NT2/D1 (cell line): ENCODE measurements at places on chromosomes 12 and 14.

DNA sequence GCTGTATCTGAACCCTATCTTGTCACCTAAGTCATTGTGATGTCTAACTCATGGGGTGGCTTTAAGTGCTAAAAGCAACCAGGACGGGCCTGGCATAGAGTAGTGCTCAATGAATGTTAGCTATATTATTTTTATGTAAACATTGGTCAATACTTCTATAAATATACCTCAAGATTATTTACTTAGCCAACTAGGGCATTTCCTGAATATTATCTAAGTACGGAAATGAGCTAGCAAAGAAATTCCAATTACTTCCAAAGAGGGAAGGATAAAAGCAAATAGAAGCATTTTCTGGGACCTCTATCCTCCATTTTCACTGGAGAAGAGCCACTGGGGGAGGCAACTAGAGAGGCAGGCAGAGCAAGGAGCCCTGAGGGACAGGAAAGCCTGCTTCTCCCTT lies 20.6 kb downstream of the CCDC92 start:
- DNase-seq, result no peak

GRCh38 chr14:86321151-86321550 lies 791.2 kb downstream of the FLRT2 start:
- DNase-seq, result no peak

GRCh38 chr14:61704554-61704953 lies 9.2 kb downstream of the HIF1A start:
- no peak for DNase-seq

- DNase-seq, result no peak
These were observed 783.6 kb upstream of the TBX3 start for GRCh38 chr12:115467531-115467930.

DNA sequence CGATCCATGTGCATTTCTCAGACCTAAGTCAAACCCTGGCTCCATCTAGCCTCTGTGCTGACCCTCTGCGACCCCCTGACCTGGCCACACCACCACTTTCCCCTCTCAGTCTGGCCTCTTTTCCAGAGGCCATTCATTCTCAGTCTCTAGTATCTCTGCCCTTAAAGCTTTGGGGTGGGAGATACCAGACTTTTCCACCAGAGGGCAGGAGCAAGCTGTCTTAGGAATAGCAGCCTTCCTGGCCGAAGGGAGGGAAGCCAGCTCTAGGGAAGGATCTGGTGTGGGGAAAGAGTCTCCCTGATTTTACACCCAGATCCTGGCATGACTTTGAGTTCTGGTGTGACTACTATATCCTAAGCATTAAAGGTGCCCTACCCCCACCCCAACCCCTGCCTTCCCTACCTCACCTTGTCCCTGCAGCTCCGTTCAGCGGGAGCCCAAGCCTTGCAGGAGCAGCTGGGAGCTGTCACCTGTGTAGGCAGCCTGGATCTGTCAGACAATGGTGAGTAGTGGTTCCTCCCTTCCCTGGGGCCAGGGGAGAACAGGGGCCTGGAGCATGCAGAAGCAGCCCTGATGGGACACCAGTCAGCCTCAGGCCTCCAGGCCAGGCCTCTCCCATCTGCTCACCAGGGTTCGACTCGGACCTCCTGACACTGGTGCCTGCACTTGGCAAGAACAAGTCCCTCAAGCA lies 6.6 kb downstream of the CARMIL3 start:
- DNase-seq, result no peak

GRCh38 chr12:89328151-89329030 lies 23.9 kb downstream of the DUSP6 start:
- DNase-seq, result no peak

DNA sequence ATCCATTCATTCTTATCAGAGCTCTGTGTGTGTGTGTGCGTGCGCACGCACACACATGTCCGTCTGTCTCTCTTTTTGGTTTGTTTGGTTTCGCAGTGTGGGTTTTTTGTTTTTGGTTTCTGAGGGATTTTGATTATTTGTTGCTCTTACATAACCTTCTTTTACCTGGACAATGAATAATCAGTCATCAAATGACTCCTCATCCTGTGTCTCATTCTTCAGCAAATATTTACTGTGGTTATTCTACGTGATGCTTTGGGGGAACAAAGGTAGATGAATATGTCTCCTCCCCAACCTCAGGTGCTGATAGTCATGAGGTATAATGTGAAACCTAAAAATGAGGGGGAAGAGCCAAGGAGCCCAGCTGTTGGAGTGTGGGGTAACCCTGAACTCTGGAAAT lies 92.4 kb downstream of the SAMD4A start:
- no peak for DNase-seq

- DNase-seq, result no peak
These were observed 1.6 kb downstream of the LRRC74A start for GRCh38 chr14:76827696-76828296.

DNA sequence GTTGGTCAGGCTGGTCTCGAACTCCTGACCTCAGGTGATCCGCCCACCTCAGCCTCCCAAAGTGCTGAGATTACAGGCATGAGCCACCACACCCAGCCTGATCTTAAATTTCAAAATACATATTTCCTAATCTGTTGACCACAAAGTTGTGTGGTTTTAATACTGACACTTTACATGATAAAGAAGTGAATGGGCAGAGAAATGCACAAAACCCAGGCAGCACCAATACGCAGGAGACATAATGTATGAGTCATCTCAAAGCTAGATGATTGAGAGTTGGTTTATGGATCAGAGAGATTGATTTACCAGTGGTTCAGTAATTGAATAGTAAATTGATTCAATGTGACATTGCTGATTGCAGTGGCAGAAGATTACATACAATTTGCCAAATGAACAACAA lies 19.2 kb upstream of the PPP2R5E start:
- no peak for DNase-seq

DNA sequence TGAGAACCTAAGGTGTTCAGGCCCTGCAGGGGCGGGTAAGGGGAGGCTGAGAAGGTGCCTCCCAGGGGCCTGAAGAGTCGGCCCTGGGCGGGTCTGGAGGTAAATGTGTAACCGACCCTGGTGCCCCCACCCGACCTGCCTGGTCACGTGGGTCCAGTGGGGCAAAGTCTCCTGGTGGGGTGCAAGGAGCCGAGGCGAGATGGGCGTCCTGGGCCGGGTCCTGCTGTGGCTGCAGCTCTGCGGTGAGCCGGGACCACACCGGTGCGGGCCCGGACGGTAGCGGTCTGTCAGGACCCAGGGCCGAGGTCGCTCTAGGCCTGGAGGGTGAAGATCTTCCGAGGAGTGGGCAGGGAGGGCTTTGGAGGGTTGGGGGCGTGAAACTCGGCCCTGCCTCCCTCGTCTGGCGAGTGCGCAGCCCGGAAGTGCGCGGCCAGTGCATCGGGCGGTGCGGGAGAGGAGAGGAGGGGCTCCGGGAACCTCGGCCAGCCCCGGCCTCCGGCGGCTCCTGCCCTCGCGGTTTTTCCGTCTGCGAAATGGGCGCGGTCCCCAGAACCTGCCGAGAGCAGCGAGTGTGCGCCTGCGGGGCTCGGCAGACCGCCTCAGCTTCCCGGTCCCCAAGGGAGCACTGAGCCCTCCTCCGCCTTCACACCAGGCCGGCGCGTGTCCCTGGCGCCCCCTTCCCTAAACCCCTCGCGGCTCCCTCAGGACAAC lies at the start of gene AMN:
Gene AMN, plus strand, starts transcription at position 174 of the 711 bp plus-strand sequence. Its CDS starts 26 bp downstream, at position 200.
- DNase-seq, result no peak

DNA sequence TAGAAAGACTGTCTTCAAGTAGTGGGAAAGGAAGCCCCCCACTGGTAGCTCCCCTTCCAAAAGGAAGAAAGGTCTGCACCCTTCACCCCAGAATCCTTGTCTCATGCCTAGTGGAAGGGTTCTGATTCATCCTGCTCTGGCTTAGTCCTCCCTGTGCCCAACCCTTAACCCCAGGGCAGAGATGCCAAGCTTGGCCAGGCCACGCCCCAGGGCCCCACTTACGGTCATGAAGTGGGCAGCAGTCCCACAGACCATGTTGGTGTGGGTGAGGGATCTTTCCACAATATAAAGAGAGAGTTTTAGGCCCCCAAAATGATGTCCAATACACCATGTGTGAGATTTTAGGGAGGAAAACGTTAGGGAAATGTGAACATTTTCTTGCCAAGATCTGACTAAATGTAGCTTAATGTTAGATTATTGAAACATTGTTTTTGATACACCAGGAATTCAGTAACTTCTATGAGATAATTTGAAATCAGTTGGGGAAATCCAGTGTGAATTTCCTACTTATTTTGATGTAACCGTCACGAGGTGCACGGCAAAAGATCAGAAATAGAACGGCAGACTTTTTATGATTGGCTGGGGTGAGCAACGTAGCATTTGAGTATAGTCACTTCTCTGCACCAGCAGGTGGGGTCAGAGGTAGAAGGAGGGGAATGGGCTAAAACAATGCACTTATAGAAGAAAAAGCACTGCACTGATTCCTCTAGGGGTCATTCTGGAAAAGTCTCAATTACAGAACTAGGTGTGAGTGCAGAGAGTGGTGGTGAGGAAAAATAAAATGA lies 8.2 kb upstream of the SSPN start:
- no peak for DNase-seq

- no peak for DNase-seq
These were observed 256.4 kb downstream of the NUAK1 start for GRCh38 chr12:105882404-105882803.

DNA sequence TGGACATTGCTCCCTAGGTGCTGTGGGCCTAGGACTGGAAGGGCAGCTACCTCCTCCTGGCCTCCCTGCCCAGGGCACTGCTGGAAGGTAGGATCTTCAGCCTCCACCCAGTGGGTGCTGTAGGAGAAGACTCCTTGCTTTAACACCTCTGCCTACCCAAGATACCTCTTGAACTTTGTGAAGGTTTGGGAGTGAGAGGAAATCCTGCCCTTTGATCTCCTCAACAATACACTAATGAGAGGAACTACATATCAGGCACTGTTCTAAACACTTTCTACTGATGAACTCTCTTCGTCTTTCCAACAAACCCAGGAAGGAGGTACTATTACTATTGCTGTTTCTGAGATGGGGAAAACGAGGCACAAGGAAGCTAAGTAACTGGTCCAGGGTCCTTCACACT lies 66.9 kb downstream of the PLEKHG3 start:
- no peak for DNase-seq

- DNase-seq, result no peak
These were observed 1598.0 kb upstream of the TMEM132C start for GRCh38 chr12:126668961-126669360.

DNA sequence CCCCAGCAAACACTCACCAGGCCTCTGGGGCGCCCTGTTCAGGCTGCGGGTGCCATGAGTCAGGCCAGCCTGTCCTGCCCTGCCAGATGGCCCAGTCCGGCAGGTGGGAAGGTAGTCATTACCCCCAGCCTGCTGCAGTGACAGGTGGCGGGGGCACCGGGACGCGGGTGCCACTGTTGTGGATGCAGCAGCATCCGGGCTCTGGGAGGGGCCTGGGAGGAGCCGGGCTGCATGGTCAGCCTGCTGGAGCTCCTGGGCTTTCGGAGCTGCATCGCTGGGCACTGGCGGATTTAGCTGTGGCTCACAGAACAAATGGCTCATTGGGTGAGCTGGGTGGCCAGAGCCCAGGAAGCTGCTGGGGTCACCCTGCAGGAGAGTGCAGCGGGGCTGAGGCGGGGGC lies 13.5 kb downstream of the CEP170B start:
- no peak for DNase-seq
